ENCODE measurements at places on chromosomes 4 and X. TPM values are rescaled to one million over a fixed set of nuclear protein-coding genes. Genes with fewer than 3 reads are reported as not detected.

DNA sequence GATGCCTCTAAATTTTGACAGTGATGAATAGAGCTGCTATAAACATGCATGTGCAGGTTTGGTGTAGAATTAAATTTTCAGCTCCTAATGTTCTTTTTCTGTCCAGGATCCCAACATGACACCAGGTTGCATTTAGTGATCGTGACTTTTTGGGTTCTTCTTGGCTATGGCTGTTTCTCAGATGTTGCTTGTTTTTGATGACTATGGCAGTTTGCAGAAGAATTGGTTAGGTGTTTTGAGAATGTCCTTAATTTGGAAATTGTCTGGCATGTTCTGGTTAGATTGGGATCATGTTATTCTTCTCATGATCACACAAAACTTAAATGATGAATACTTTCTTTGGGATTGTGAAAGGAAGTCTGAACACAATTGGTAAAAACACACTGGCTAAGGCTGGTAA lies 3.7 kb upstream of the FGFBP1 start:
- no peak overlapping the region for H3K27ac ChIP-seq
- H3K36me3 ChIP-seq: no peaks in the 10 kb centered on the region
- no peak for DNase-seq
- H3K27me3 ChIP-seq: no peaks in the 10 kb centered on the region
- H3K4me1 ChIP-seq: no peaks in the 10 kb centered on the region
- no peak overlapping the region for H3K4me3 ChIP-seq

GRCh38 chr4:147482281-147482680 lies 1.4 kb downstream of the EDNRA start:
- no peaks in the 10 kb centered on the region for H3K27me3 ChIP-seq
- no peak for DNase-seq
- H3K4me3 ChIP-seq: peak overlapping the region; percentile 90
- no peak overlapping the region for H3K27ac ChIP-seq

GRCh38 chr4:11271263-11271662 lies 157.4 kb downstream of the HS3ST1 start:
- no peak for DNase-seq
- H3K4me1 ChIP-seq: no peaks in the 10 kb centered on the region
- no peak overlapping the region for H3K27ac ChIP-seq
- no peak overlapping the region for H3K4me3 ChIP-seq
- no peaks in the 10 kb centered on the region for H3K36me3 ChIP-seq

DNA sequence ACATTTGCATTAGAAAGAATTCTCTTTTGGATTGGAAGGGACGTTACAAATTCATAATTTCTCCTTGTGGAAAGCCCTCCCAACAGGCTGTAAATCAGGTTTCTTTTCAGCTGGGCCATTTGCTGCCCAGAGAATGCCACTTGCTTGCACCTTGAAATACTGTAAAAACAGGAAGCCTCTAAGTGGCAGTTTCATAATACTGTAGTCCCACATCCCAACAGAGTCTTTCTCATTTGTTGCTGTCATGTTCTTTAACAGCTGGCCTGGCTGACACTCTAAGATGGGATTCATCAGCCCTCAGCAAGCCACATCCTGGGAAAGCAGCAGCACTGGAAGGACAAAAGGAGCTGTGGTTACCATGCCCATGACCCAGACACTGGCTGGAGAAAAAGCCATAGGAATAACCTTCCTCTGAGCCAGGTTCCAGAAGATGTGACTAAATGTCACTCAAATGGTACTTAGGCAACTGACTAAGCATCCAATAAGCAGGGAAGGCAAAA lies 221.9 kb upstream of the MBNL3 start:
- no peaks in the 10 kb centered on the region for H3K4me1 ChIP-seq
- no peaks in the 10 kb centered on the region for H3K36me3 ChIP-seq
- DNase-seq: no peak
- H3K27me3 ChIP-seq: no peaks in the 10 kb centered on the region

DNA sequence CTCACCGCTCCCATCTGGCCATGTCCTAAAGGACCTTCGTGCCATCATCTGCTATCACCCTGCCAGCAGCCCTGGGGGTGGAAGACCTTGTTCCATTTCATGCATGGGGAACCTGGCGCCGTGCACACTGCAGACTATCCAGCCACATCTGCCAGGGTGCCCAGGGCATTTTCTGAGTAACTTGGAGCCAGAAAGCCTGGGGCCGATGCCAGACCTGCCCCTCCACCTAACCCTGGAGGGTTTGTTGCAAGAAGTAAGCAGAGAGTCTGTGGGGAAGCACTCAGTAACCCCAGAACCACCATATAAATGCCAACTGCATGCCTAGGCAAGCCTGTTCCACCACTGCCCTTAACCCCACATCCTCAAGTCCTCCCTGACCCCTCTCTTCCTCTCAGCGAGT lies 7.3 kb downstream of the HAUS7 start:
- H3K27ac ChIP-seq: no peak overlapping the region
- H3K36me3 ChIP-seq: no peaks in the 10 kb centered on the region
- no peak overlapping the region for H3K4me3 ChIP-seq
- DNase-seq: no peak
- H3K27me3 ChIP-seq: no peaks in the 10 kb centered on the region
- H3K4me1 ChIP-seq: no peaks in the 10 kb centered on the region

DNA sequence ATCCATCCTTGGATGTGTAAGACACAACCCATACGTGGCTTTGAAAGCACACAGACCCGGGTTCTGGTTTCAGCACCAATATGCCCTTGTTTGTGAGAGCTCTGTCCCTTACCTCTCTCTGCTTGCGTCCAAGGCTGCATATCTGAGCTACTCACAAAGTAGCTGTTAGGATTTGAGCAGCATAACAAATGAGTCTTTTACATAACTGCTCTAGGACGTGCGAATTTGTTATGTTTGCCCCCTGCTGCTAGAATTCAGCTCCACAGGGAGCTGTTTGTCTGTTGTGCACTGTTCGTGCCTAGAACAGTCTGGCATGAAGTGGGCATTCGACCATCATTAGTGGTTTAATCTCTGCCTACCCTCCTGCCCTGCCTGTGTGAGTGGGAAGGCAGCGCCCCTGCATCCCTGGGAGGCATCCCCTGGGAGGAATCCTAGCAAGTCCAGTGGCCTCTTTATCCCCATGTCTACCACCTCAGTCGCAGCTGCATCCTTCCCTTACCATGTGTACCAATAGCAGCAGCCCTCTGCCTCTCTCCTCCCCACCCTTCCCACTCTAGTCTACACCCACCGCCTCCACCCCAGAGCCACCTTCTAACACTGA lies 42.1 kb downstream of the SLC2A9 start:
- H3K36me3 ChIP-seq: no peaks in the 10 kb centered on the region
- H3K4me3 ChIP-seq: no peak overlapping the region
- no peak overlapping the region for H3K27ac ChIP-seq

- H3K36me3 ChIP-seq: no peaks in the 10 kb centered on the region
- no peaks in the 10 kb centered on the region for H3K27me3 ChIP-seq
- H3K4me1 ChIP-seq: no peaks in the 10 kb centered on the region
- H3K27ac ChIP-seq: no peak overlapping the region
- H3K4me3 ChIP-seq: no peak overlapping the region
Measured at GRCh38 chrX:68832516-68833447, 4.0 kb downstream of the EFNB1 start.

DNA sequence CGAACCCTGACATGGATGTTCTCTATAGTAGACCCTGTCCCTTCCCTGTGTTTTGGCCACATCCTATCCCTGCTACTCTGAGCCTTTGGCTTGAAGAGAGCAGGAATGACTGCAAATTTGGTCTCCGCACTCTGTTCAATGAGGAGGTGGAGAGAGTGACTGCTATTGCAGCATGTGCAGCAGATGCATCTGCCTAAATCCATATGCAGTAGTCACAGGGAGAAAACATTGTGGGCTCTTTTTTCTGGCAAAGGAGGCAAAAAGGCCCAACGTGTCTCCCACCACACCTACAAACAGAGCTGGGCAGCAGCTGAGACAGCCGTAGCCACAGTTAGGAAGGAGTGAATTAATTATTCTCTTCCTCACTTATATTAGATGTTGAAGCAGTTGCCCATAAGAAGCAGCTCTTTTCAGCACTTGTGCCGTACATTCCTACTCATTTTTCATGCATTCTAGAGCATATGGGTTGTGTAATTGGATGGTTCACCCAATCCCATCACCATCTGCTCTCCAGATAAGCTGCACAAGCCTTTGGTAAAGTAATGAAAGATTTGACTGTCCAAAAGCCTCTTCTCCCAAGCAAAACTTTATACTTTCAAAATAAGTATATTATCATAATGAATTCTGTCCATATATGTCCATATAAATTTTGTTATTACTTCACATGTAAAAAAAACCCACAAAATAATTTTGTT lies 147.9 kb upstream of the FAM47A start:
- no peak for DNase-seq
- no peaks in the 10 kb centered on the region for H3K27me3 ChIP-seq
- H3K4me3 ChIP-seq: no peak overlapping the region
- H3K27ac ChIP-seq: no peak overlapping the region

The MTMR1 gene
- 24.2 TPM for total RNA-seq
